ENCODE measurements at places on chromosomes 13 and 19.

- DNase-seq: no peak
- H3K4me1 ChIP-seq: peaks cover 34% of the 10 kb centered on the region
- no peaks in the 10 kb centered on the region for H3K27me3 ChIP-seq
- no peaks in the 10 kb centered on the region for H3K36me3 ChIP-seq
Observed at GRCh38 chr19:52943134-52943883, 19.4 kb downstream of the ZNF816 start.

GRCh38 chr19:18245297-18245696 lies 19.1 kb upstream of the PDE4C start:
- no peak overlapping the region for H3K4me3 ChIP-seq
- no peak for DNase-seq

DNA sequence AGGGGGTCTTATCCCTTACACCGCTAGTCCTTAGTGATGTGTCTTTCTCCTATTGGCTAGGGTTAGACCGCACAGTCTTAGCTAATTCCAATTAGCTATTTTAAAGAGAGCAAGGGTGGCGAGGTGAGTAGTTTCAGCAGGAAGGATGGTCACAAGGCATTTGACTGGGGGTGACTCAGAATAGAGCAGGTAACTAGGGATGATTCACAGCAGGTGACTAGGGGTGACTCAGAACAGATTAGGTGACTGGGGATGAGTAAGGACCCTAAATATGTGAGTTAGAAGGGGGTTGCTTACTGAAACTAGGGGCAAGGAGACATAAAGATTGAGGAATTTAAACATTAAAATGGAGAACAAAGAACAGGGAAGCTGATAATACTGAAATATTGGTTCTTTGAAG lies 64.3 kb downstream of the ZNF66 start:
- no peak overlapping the region for H3K27ac ChIP-seq
- no peak overlapping the region for H3K4me3 ChIP-seq
- no peaks in the 10 kb centered on the region for H3K36me3 ChIP-seq

GRCh38 chr19:19423322-19423721 lies 17.8 kb downstream of the GATAD2A start:
- no peak overlapping the region for H3K27ac ChIP-seq
- H3K36me3 ChIP-seq: peaks cover 36% of the 10 kb centered on the region
- H3K27me3 ChIP-seq: no peaks in the 10 kb centered on the region
- H3K4me1 ChIP-seq: peaks cover 6% of the 10 kb centered on the region
- no peak overlapping the region for H3K4me3 ChIP-seq

- peaks cover 10% of the 10 kb centered on the region for H3K4me1 ChIP-seq
- H3K36me3 ChIP-seq: peaks cover 17% of the 10 kb centered on the region
- no peak overlapping the region for H3K27ac ChIP-seq
- no peak for DNase-seq
Observed at GRCh38 chr19:10712754-10713153, 5.1 kb upstream of the DNM2 start.
